ENCODE measurements at places on chromosomes 3 and 15.

GRCh38 chr15:90228960-90229359 is 4.8 kb downstream of the CIB1 start:
- no peak for DNase-seq

DNA sequence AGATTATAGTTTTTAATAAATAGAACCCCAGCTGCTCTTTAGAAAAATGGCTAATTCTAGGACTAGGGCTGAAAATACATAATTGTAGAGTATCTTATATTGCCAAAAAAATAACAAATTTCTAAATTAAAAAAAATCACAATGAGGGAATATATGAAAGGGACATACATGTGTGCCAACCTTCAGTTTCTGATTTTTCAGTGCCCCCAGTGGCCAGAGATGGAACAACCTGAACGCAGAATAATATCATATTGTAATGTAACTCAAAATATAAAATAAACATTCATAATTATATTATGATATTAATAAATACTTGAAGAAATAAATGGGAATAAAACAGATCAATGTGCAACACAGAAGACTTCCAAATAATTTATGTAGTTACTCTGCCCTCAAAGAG is 460.5 kb downstream of the ZNF385D start:
- DNase-seq = peak; percentile 19

DNA sequence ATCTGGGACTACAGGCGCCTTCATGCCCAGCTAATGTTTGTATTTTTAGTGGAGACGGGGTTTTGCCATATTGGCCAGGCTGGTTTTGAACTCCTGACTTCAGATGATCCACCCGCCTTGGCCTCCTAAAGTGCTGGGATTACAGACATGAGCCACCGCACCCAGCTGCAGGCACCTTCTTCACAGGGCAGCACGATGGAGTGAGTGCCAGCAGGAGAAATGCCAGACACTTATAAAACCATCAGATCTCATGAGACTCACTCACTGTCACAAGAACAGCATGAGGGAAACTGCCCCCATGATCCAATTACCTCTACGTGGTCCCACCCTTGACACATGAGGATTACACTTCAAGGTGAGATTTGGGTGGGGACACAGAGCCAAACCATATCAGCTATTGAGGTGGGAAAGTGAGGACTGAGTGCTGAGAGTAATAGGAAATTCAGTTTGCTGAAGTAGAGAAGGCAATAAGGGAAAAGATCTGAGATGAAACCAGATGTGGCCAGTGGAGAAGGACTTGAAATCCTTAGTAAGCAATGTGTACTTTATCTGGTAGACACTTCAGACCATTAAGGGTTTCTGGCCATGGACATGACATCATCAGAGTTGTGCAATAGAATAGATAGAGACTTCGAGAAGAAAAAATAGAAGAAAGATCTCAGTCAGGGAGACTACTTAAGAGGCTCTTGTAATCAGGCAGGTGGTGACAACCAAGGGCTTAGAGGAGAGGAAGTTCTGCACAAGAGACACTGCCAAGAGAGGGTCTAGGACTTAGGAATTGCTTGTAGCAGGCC is 18.1 kb upstream of the ATP13A5 start:
- no peak for DNase-seq

GRCh38 chr15:36294359-36294758 is 285.1 kb upstream of the CDIN1 start:
- DNase-seq = no peak

DNA sequence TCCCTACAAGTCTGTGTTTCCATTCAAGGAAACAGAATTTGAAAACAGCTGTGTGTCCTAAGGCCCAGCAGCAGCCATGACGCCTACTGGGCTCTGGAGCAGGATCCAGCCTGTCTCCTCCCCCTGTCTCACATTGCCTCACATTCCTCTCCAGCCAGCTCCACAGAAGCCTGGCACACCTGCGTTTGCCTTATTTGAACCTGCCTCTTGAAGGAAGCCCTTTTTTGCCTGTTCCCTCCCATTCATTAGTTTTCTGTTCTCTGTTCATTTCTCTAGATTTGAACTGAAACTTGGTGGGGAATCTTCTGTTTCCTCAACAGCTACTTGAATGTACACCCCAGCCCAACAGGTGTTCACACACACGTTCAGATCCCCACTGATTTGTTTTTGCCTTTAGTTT is 890.5 kb downstream of the TUSC7 start:
- peak; percentile 82 for DNase-seq

GRCh38 chr3:147760941-147761340 is 351.8 kb downstream of the ZIC1 start:
- DNase-seq = no peak

DNA sequence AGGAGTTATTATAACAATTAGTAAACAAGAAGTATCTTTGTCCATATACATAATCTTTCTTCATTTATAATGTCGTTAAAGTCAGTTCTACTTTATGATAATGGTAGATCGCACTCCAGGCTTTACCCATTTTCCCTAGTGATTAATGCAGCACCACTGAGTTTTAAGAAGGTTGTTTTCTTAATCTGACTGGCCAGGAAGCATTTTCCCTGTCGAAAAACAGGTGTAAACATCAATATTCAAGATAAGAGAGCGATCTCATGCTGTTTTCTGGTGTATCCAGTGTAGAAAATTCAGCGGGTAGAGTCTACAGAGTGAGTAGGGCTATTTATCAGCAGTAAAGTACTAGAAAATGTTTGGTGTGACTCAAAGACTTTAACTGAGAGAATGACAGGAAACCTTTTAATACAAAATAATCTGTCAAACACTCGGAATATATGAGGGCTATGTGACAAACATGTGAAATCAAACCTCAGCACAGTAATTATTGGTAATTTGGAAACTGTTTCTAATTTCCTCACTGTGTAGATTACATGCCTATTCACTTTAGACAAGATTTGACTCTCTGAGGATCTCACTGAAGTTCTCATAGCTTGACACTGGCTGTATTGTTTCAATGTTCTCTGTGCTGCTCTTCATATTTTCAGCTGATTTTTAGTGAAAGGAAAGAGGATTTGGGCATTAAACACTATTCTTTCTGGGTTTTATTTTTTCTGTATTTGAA is 1013.2 kb downstream of the VGLL3 start:
- DNase-seq = no peak

GRCh38 chr15:28456476-28457395 is 76.0 kb downstream of the GOLGA8G start:
- no peak for DNase-seq

GRCh38 chr3:57163751-57164150 is 1.4 kb downstream of the IL17RD start:
- DNase-seq = no peak

- no peak for DNase-seq
Measured at GRCh38 chr15:39142500-39142899, 438.4 kb upstream of the THBS1 start.

DNA sequence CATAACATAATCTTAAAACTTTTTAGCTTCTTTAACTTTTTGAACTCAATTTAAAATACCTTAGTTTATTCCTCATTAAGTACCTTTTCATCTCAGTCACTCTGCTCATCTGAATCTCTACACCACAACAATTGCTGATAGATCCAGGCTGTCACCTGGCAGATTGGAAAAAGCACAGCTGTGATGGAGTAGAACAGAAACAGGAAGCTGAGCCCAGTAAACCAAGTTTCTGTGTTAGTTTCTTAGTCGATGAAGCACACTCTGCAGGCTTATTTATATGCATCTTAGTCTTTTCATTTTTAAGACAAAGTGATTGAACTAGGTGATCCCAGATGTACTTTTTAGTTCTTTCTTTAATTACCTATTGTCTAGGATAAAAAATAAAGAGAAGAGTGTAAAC is 1398.0 kb upstream of the ALCAM start:
- DNase-seq = peak; percentile 17

GRCh38 chr3:56655709-56656108 is 27.4 kb downstream of the TASOR start:
- DNase-seq = no peak

GRCh38 chr3:7075901-7076300 is 215.0 kb downstream of the GRM7 start:
- DNase-seq = no peak

- DNase-seq = no peak
Measured at GRCh38 chr3:173745952-173746682, 348.6 kb downstream of the NLGN1 start.

DNA sequence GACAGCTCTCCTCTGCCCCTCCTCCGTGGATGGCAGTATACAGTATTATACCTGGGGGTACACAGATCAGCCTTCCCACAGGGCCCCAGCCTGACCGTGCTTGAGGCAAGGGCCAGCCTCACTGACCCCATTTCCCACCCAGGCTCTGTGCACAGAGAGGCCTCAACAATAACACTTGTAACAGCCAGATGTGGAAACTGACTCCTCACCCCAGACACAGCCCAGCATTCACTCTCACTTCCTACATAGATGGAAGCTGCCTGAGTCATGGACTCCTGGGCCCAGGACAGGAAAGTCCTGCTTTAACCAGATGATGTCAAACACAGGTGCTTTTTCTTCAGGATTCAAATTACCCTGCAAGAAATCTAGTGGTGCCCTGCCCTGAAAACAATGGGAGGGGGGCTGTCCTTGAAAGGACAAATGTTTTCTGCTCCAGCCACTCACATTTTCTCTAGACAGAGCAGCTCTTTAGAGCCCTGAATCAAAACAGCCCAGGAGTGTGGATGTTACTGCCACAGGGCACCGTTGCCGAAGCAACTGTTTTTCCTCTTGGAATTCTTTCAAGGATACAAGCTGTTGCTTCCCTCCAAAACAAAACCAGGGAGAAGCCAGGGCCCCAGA is 16.4 kb downstream of the CCDC12 start:
- DNase-seq = no peak

DNA sequence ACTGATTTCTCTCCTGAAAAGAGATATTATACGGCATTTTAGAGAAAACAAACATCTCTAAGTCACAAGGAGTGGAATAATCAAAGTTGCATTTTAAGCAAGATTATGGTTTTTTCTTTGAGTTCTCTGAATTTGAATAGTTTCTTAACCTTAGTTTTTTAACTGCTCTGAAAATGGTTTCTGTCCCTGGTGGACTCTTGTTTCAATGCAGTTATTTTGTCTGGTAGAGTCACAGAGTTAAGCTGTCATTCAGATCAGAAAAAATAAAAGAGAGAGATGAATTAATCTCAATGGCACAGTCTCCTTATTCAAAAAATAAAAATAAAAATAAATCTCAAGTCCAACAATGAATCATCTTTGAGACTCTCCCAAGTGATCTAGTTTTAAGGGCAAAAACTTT is 19.0 kb downstream of the AGTR1 start:
- DNase-seq = no peak

DNA sequence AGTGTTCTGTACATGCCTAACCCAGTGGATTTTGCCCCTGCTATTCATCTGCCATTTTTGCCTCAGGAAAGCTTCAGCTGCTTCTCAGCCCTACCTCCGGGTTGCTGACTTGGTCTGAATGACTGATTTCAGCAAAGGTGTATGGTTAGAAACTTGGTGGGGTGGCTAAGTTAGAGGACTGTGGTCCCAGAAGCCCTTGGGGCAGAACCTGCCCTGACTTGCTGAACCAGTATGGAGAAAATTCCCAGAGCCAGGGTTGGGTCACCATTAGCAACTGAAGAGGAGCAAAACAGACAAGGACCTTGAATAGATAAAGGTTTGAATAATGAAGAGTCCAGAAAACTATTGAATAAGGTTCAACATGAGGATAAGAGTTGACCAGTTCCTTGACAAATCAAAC is 6.1 kb upstream of the WWTR1 start:
- DNase-seq = no peak

GRCh38 chr3:171181907-171182690 is 155.6 kb upstream of the SLC2A2 start:
- DNase-seq = no peak

- DNase-seq = no peak
Measured at GRCh38 chr15:82840166-82840565, 30.7 kb downstream of the WHAMM start.

- peak; percentile 20 for DNase-seq
Measured at GRCh38 chr3:69199942-69200341, 77.5 kb upstream of the LMOD3 start.

DNA sequence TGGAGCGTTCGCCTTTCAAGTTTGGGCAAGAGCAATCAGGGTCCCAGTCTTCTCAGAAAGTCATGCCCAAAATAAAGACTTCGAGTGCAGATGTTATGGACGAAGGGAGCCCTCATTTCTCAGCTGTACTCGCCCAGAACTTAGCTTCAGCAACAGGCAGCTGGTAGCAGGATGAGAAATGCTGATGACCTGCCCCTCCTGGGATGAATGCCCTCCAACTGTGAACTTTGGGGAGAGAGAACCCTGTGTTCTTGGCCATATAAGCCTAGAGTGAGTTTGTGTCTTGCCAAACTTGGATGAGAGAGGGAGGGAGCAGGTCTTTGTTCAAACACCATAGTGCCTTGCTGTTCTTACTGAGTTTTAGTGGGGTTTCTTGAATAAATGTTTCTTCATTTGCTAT is 400.3 kb downstream of the LRTM1 start:
- DNase-seq = no peak

- DNase-seq = no peak
Measured at GRCh38 chr15:55628369-55628730, 40.2 kb upstream of the PYGO1 start.

GRCh38 chr3:32018757-32019564 is 37.4 kb downstream of the ZNF860 start:
- peak; percentile 31 for DNase-seq

DNA sequence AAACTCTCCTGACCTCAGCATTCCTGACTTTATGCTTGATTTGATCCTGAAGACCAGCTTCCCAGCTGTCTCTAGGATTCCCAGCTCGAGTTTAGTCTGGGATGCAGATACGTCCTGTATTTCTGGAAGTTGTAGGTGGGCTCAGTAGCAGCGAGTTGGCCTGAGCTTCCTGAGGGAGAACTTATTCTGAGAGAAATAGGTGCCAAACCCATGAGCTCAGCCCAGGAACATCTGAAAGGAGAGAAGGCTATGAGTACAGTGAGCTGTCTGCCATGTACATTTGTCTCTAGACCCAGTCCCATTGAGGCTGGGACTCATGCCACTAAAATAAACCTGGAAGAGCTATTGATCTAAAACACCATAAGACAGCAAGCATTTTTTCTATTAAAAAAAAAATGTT is 36.6 kb upstream of the SLC9A9 start:
- no peak for DNase-seq

GRCh38 chr15:59154243-59154642 is 49.3 kb downstream of the CCNB2 start:
- no peak for DNase-seq
